ENCODE measurements at places on chromosomes 4 and X.

GRCh38 chr4:122458625-122459024 is 2.1 kb upstream of the IL2 start:
- DNase-seq = no peak

- DNase-seq = no peak
Observed at GRCh38 chrX:11579636-11580600, 85.8 kb downstream of the ARHGAP6 start.

DNA sequence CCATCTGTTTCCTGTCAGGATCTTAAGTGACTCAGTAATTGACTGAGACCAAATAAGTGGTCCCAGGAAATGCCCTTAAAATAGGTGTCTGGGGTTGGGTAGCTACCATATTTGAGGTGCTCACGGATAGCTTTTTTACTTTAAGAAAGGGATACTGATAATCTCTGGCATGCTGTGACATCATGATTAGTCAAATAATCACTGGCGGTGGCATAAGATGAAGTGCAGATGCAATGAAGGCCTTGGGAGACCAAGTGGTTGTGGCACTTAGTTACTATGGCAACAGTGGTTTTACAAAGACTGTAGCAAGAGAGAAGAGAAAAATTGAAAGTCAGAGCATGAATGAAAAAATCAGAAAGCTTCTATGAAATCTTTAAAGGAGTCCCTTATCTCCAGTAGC is 114.5 kb upstream of the SLIT2 start:
- no peak for DNase-seq

DNA sequence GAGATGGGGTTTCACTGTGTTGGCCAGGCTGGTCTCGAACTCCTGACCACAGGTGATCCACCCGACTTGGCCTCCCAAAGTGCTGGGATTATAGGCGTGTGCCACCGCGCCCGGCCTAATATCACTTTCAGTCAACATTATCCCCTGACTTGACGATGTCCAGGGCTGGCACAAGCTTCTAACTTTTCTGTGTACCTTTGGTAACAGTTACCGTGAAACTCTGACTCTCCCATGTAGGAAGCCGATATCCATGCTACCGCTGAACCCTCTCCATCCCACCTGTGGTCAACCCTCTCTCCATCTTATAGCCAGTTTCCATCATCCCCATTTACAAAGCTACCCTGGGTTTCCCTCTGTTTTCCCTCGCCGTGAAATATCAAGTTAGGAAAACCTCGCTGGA is 77.5 kb downstream of the CRLF2 start:
- no peak for DNase-seq

GRCh38 chr4:144565527-144566195 is 80.3 kb upstream of the HHIP start:
- no peak for DNase-seq

- no peak for DNase-seq
Observed at GRCh38 chrX:68571292-68571609, 72.4 kb downstream of the YIPF6 start.

- DNase-seq = peak; percentile 64
Observed at GRCh38 chr4:71713611-71714203, 70.2 kb downstream of the GC start.

GRCh38 chr4:8195841-8196458 is 3.1 kb upstream of the SH3TC1 start:
- no peak for DNase-seq

GRCh38 chr4:145904413-145905177 is 34.0 kb downstream of the ZNF827 start:
- no peak for DNase-seq

GRCh38 chrX:10526451-10526850 is 93.9 kb downstream of the MID1 start:
- DNase-seq = no peak

- no peak for DNase-seq
Observed at GRCh38 chr4:124092541-124092984, 620.0 kb downstream of the ANKRD50 start.

GRCh38 chr4:170047771-170048354 is 21.7 kb upstream of the MFAP3L start:
- peak; percentile 71 for DNase-seq

DNA sequence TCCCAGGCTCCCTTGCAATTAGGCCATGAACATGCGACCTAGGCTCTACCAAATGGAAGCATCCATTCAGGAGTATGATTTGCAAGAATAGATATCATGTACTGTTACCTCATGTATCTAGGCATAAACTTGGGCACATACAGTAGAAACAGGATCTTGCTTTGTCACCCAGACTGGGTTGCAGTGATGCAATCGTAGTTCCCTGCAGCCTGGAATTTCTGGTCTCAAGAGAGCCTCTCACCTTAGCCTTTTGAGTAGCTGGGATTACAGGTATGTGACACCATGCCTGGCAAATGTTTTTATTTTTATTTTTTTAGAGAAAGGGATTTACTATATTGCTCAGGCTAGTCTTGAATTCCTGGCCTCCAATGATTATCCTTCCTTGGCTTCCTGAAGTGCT is 994.2 kb downstream of the ADGRL3 start:
- DNase-seq = no peak

GRCh38 chr4:153652051-153652784 is 31.9 kb upstream of the TLR2 start:
- DNase-seq = peak; percentile 10

- peak; percentile 38 for DNase-seq
Observed at GRCh38 chrX:17242470-17242869, 132.5 kb upstream of the NHS start.

GRCh38 chrX:130829526-130830515 is 73.2 kb downstream of the ENOX2 start:
- DNase-seq = no peak

- no peak for DNase-seq
Observed at GRCh38 chrX:47191331-47191730, 2.3 kb upstream of the UBA1 start.

DNA sequence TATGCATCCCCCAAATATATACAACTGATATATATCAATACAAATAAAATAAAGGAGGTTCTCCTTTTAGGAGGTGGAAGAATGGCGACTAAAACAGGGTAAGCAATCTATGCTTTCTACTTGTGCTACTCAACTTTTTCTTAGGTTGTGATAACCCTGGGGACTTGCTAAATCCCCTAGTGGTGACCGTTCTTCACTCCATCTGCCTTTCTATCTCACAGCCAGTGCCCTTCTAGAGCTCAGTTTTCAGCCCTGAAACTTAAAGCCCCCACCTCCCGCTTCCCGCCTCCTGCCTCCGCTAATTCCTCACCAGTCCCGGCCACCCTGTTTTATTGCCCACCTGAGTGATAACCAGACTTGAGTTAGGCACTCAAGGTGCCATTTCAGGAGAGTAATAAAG is 15.5 kb upstream of the ESX1 start:
- no peak for DNase-seq

DNA sequence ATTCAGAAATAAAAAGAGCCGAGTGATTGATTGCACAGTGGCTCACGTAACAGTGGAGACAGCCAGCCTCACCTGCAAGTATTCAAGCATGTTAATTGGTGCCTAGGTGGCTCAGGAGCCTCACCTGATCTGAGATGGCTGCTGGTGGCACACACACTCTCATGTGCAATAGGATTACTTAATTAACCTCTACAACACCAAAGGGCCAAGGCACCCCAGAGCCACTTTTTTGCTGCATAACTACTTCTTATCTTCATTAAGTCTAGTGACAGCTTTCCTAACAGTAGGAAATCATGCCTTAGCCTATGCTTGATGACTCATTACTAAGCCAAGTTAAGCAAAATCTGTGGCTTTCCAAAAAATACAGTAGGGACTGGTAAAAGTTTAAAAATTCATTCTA is 117.3 kb upstream of the NOCT start:
- DNase-seq = no peak

- no peak for DNase-seq
Observed at GRCh38 chrX:10341309-10341708, 184.5 kb downstream of the CLCN4 start.

- no peak for DNase-seq
Observed at GRCh38 chr4:102614801-102615200, 113.6 kb downstream of the NFKB1 start.
